ENCODE measurements at places on chromosomes 13 and 19. TPM values are rescaled to one million over a fixed set of nuclear protein-coding genes. Genes with fewer than 3 reads are reported as not detected.

Gene C3
- 49.5 TPM for total RNA-seq

Gene TNFSF9
- 8.4 TPM for total RNA-seq

DNA sequence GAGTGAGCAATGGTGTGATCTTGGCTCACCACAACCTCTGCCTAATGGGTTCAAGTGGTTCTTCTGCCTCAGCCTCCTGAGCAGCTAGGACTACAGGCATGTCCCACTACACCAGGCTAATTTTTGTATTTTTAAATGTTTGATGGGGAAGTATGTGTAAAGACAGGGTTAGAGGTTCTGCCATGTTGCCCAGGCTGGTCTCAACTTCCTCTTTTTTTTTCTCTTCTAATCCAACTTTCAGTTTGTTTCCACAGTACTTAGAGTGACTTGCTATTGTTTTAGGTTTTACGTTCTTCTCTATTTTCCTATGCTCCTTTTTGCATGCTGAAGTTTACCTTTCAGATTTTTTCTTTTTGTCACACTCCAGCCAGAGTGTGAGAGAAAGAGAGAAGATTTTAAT is 1433.0 kb downstream of the UQCRFS1 start:
- no peak for DNase-seq

DNA sequence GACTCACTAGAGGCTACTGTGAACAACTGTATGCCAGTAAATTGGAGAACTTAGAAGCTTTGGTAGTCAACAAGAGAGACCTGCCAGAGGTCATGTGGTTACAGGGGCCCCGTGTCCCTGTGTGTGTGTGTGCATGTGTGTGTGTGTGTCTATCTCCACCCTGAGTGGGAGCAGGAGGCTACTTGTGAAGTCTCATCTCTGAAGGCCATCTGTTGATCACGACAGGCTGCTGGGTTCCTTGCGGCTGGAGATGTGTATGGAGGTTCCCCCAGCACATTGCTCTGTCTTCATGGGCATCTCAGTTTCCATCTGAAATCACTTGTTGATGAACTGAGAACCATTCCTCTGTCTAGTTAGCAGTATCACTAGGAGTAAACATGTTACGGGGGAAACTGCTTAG is 58.2 kb upstream of the TEX29 start:
- DNase-seq = no peak

DNA sequence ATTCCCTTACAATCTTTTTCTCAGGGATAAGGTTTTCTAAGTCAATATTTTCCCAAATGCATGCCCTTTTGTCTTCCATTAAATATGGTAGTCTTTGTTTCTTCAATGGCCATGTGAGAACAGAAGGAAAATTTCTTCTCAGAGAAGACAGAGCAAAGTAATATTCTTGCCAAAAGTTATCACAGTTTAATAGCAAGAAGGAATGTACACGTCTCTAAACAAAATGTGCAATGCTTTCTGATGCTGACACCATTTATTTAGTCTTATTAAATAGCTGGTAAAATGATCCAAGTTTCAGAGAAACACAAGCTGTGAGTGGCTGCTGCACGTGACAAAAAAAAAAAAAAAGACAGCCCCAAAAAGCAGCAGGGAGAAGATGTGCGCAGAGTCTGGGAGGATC is 542.5 kb downstream of the GPC6 start:
- DNase-seq = no peak

- DNase-seq = no peak
Observed at GRCh38 chr19:45177817-45178261, at the start of gene TRAPPC6A. TRAPPC6A (minus strand) TSS chr19:45178237; CDS start chr19:45178218, 19 bp downstream.

Gene TMED1
- total RNA-seq = 59.3 TPM

DNA sequence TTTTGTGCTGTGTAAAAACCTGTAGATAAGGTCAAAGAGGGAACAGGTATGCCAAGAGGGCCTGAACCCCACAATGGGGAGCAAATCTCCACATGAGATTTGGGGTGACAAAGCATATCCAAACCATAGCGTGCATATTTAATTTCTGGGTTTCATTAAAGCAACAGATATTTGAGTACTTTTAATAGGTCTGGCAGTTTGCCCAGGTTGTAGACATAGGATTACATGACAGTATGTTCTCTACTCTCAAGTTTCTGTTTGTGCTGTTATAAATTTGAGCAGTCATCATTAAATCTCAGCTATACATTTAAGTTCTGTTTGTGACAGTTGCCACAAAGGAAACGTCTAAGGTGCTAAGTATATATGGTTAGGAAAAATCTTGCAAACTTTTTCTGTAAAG is 236.4 kb downstream of the ATP8A2 start:
- no peak for DNase-seq

- DNase-seq = no peak
Observed at GRCh38 chr13:45055902-45056648, 64.2 kb upstream of the GTF2F2 start.

DNA sequence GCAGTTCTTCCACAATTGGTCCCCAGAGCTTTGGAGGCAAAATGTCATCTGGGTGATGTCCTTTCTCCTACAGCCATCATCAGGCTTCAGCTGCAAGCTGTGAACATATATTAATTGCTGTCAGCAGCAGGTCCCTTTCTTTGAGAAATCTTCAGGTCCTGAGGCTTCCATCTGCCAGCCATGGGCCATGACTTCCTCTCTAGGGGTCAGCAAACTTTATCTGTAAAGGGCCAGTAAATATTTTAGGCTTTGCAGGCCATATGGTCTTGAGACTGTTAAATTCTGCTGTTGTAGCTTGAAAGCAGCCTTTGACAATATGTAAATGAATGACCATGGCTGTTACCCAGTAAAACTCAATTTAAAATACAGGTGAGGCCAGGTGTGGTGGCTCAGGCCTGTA is 27.1 kb downstream of the SERP2 start:
- no peak for DNase-seq

Gene MYO1F
- total RNA-seq = 4.7 TPM

Gene PSPN
- total RNA-seq = 5.1 TPM

DNA sequence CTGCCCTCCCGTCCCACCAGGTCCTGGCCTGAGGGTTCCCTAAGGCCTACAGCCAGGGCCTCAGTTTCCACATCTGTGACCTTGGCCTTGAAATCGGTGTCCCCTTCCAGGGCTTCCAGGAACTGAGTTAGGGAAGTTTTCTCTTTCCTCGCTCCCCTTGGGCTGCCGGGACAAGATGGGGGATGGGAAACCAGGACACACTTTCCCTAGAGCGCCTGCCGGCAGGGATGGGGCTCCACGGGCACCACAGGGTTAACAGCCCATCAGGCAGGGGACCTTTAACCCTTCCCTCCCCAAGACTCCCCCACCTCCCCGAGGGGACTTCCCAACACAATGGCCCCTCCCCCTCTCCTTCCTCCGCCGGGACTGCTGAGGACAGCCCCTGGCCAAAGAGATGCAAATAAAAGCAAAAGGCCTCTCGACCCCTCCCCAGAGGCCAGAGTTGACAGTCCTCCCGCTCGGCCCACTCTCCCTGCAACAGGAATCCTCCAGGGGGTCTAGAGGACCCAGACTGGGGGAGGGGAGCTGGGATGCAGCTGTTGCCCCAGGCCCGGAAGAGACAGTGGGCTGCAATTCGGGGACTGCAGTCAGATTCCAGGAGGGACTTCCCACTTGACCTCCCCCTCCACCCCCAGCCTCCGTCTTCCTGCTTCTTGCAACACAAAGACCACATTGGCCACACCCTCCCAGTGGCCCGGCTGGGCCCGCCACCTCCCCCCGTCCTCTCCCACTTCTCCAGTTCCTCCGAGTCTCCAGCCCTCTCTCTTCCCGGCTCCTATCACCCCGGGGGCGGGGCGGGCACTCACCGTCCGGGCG is 3.4 kb downstream of the BBC3 start:
- peak; percentile 91 for DNase-seq
